ENCODE measurements at places on chromosomes 5 and 9. TPM values are rescaled to one million over a fixed set of nuclear protein-coding genes. Genes with fewer than 3 reads are reported as not detected.

DNA sequence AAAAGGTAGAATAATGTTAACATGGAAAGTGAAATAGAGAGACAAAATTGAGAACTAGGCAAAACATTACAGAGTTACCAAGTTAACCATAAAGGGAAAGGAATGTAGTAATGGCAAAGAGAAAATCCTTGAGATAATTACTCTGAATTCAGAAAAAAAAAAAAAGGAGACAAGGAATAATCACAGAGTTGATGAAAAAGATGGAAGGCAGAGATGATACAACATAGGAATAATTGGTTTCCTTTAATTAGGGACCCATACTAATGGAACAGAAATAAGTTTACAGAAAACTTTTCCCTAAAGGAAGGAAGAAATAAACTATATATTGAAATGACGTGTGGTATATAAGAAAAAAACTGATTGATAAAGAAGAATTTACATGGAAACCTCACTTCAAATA lies 254.1 kb upstream of the FBXL7 start:
- no peaks in the 10 kb centered on the region for H3K4me1 ChIP-seq
- H3K27ac ChIP-seq = no peak overlapping the region

DNA sequence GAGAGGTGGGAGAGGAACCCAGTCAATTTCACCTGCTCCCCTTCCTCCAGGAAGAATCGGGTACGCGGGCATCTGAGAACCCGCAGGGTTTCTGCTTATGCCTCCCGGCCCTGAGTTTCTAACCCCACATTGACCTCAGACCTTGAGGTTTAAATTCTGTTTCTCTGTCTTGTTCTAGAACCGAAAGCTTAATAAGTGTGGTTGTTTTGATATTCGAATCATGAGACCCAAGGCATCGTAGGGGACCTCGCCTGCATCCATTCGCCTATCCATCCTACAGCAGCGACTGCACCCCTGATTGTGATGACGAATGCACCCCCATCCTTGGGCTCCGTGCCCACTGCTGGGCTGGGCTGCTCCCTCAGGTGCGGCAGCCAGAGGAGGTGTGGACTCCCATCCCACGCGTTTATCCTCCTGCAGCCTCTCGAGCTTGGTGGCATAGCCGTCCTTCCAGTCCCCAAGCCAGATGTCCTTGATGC lies 80.8 kb upstream of the IER5L start:
- no peaks in the 10 kb centered on the region for H3K36me3 ChIP-seq
- no peak overlapping the region for H3K27ac ChIP-seq
- H3K4me1 ChIP-seq = no peaks in the 10 kb centered on the region
- no peaks in the 10 kb centered on the region for H3K27me3 ChIP-seq
- DNase-seq = no peak

DNA sequence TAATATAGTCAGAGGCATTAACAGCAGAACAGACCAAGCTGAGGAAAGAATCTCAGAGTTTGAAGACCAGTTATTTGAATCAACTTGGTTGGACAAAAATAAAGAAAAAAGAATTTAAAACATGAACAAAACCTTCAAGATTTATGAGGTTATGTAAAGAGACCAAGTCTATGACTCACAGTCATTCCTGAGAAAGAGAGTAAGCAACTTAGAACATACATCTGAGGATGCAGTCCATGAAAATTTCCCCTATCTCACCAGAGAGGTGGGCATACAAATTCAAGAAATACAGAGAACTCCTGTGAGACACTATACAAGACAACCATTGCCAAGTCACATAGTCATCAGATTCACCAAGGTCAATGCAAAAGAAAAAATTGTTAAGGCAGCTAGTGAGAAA lies 17.4 kb upstream of the C9orf72 start:
- no peaks in the 10 kb centered on the region for H3K36me3 ChIP-seq
- H3K27me3 ChIP-seq = no peaks in the 10 kb centered on the region
- no peaks in the 10 kb centered on the region for H3K4me1 ChIP-seq
- H3K27ac ChIP-seq = no peak overlapping the region

CD14 gene
- total RNA-seq = 42.0 TPM

IL5 gene
- total RNA-seq = not detected

STK32A gene
- 0.51 TPM for total RNA-seq

WHRN gene
- 9.1 TPM for total RNA-seq

All from uterus (tissue), 4 donors.